Activated naive CD8-positive, alpha-beta T cell treated with anti-CD3 and anti-CD28 coated beads, Interleukin-2, amount 10 ng/mL, durations not matched to agents 7 days and 5 days (primary cell): ENCODE measurements at places on chromosomes 12 and 14. TPM values are rescaled to one million over a fixed set of nuclear protein-coding genes. Genes with fewer than 3 reads are reported as not detected.

- DNase-seq: no peak
Measured at GRCh38 chr14:23149745-23150144, 30.7 kb upstream of the CEBPE start.

DNA sequence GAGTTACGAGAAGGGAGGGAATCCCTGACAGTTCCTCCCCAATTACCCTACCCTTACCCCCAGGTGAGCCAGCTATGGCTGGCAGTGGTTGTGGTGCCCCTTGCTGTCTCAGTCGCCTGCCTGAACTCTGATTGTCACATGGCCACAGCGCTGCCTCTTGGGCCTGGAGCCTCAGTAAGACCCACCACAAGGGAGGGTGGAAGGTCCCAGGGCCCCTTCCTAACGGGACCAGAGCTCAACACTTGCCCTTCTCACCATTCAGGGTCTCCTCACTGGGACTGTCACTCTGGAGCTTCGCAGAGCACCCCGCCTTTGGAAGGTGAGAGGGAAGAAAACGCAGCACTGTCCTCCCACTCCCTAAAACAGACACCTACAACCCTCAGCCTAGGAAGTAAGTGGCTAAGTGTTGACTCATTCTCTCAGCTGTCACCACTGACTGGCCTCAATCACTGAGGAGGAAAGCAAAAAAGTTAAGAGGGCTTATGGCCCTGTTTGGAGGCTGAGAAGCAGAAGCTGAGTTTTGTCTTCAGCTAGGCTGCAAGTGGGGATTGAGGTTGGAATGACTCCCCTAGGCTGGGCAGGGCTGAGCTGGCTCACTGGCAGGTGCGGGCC, 1.0 kb downstream of the TMEM253 start:
- no peak for DNase-seq

DNA sequence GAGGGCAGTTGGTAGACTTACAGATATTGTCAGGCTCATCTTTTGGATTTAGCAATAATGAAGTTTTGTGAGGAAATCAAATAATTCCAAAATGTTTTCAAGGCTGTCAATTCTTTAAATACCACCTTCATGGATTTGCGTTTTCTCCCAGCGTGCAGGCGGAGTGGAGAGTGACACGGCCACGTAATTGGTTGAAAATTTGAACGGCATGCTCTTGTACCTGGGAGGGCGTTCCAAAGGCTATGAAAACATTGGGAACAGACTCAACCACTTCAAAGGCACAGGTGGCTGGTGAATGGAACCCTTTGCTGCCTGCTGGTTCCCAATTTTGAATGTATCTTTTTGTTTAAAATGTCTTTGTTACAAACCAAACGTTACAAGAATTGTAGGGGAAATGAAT, 12.4 kb downstream of the SMIM41 start:
- DNase-seq: no peak

DNA sequence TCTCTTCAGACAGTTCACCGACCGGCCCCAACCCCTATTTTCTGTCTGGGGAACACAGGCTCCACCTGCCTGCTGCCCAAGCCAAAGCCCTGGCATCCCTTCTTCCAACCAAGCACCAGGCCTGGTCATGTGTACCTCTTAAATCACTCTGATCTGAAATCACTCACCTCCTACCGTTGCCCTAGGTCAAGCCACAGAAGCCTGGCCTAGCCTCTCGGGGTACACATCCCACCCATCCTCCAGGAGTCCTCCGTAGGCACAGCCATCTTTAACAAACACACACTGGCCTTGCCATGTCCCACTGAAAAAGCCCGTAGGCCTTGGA, 81.8 kb downstream of the IRF2BPL start:
- DNase-seq: no peak

DNA sequence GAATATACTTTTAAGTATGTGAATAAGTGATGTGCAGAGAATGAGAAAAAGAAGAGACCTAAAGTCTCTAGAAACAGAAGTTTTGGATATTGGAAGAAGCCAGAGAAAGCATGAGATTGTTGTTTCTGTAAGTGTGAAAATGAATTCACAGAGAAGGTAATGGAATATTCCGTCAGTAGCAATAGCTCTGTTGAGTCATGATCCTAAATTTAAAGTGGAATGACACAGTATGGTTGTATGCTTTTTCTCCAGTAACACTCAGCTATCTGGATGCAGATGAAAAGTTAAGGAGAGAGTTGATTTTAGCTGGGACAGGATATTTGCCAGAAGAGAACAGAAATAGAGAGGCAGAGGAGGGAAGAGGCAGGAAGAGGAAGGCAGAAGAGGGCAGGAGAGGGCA, 1166.3 kb downstream of the GALC start:
- no peak for DNase-seq

DNA sequence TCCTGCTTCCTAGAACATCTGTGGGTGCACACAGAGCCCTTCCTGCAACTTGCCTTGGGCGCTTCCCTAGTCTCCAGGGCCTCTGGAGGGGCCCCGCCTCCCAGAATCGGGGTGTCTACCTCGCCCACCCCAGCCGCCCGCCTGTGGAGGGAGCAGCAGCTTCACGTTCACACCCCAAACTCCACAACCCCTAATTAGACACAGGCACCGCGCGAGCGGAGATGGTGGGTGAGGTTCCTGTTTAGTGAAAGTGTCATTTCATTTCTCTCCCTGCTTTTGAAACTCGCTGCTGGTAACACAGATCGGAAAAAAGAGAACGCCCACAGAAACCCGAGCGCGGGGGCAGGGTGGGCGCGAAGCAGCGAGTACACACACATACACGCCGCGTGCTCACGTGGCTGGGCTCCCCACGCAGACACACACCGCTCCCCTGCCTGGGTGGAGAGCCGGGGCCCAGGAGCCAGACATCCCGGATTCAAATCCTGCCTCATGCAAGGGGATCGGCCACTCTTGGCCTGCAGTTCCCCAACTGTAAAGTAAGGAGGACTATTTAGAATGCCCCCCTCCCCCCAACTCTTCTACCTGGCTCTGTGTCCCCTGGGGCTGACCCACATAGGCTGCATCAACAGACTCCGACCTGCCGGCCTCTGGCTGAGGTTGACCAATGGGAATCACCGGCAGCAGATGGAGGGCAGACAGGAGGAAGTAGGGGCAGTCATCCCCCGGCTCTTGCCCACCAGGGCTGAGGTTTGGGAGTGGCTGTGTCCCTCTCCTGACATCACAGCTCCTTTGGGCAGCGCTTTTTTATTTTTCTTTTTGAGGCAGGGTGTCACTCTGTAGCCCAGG, 79.2 kb upstream of the NCOR2 start:
- DNase-seq: peak; percentile 39

Gene HELB
- 36.0 TPM for total RNA-seq

- DNase-seq: no peak
Measured at GRCh38 chr14:61492474-61492873, 171.1 kb downstream of the PRKCH start.

- DNase-seq: no peak
Measured at GRCh38 chr12:79451978-79452377, 238.8 kb downstream of the PAWR start.

DNA sequence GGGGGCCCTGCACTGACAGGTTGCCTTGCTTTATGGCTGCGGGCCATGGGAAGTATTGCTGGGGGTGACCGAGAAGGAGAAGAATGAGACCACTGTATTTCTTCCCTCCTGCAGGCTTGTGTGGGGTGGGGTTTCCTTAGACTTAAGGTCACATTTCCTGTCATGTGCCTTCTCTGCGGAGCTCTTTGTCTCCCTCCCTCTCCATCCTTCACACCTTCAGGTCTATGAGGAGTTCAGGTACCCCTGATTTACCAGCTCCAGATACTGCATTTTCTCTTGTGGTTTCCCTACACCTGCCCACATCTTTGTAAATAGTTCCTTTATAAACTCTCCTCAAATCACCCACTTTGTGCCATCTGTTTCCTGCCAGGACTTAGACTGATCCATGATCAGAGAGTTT, 3.6 kb downstream of the FNTB start:
- DNase-seq: no peak

Gene DIO2
- total RNA-seq: not detected

DNA sequence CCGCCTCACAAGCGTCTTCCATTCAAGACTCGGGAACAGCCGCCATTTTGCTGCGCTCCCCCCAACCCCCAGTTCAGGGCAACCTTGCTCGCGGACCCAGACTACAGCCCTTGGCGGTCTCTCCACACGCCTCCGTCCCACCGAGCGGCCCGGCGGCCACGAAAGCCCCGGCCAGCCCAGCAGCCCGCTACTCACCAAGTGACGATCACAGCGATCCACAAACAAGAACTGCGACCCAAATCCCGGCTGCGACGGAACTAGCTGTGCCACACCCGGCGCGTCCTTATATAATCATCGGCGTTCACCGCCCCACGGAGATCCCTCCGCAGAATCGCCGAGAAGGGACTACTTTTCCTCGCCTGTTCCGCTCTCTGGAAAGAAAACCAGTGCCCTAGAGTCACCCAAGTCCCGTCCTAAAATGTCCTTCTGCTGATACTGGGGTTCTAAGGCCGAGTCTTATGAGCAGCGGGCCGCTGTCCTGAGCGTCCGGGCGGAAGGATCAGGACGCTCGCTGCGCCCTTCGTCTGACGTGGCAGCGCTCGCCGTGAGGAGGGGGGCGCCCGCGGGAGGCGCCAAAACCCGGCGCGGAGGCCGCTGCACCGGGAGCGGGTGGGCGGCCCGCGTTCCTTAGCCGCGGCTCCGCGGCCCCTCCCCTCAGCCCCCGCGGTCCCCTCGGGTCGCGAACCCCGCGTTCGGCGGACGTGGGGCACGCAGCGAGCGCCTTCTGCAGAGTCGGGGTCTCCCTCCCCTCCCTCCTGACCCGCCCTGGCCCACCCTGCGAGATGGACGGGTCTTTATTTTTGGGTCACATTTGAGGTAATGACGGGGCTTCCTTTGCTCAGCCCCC, at the start of gene UBC:
TSS of gene UBC (minus strand) at position 259 of the 847 bp plus-strand sequence. CDS start 879 bp downstream, outside the sequence.
- DNase-seq: peak; percentile 95

DNA sequence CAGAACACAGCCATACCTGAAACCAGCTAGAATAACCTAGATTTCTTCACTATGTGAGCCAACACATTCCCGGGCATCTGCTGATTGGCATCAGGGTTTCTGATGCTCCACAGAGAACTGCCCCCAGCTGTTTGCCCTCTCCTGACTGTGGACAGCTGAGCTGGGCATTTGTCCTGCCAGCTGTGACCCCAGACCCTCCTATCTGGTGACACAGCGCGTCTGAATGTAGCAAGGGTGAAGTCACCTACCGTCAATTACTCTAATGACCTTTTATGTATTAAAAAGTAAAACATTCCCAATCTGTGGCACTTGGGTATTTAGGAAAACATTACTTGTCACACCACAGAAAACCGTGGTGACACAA, 29.7 kb upstream of the SFSWAP start:
- no peak for DNase-seq

DNA sequence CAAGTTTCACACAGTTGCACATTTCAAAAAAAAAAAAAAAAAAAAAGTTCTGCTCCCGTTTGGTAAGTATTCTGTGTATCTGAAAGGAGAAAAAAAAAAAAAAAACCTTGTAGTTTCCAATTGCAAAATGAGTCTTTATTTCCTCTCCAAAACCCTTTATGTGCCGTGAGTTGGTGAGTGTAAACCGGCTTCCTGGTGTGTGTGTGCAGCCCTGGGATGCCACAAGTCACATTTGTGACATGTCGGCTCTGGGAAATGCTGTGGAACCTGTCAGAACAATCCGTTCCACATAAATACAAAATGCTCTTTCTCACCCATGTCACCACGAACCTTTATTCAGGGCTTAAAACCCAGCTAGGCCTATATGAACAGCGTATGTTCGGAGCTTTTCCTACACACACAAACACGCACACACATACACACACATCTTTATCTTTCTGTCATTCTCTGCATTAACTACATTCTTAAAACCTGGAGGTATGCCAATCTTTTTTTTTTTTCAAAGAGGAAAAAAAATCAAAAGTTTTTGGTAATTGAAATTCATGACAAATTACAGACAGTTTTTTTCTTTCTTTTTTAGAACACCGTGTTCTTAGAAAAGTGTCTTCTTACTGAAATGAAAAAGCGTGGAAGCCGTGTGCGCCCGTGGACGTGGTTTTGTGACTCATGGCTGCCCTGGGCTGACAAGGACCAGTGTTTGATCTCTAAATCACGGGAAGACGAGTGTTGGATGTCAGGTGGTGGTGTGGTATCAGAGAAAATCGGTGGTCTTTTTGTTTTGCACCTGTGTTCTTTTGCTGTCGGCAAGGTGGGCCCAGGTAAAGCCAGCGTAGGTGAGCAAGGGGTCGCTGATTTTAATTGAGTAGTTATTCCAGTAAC, 612.0 kb downstream of the VRK1 start:
- no peak for DNase-seq

DNA sequence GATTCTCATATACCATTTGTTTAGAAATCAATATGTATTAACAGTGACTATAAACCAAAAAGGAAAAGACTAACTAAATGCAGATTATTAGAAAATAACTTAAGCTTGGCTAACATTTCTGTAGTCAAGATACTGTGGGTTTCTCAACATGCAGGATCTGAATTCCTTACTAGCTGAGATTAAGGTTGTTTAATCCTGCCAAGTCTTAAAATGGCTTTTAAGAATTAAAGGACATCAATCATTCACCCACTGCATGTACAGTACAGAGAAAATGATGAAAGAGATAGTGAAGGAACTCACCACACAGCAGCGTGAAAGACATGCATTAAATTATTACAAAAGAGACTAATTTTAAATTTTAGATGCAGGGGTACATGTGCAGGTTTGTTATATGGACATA, 3.8 kb downstream of the ACSS3 start:
- DNase-seq: no peak

- DNase-seq: no peak
Measured at GRCh38 chr12:55065535-55065934, 45.8 kb downstream of the NEUROD4 start.

GRCh38 chr14:31025367-31026076, at the start of gene AP4S1:
AP4S1 (plus strand) TSS chr14:31025649; CDS start chr14:31066197, 40,548 bp downstream.
- peak; percentile 76 for DNase-seq

GRCh38 chr12:92605621-92606170, 97.1 kb upstream of the PLEKHG7 start:
- DNase-seq: no peak

Gene MAP1LC3B2
- total RNA-seq: 0.85 TPM

Gene KCNH3
- total RNA-seq: 5.4 TPM

GRCh38 chr14:100067971-100068959, 3.0 kb downstream of the EVL start:
- DNase-seq: peak; percentile 81

- DNase-seq: no peak
Measured at GRCh38 chr12:90712671-90713070, 242.3 kb downstream of the CCER1 start.

Gene SERPINA9
- total RNA-seq: not detected

GRCh38 chr12:121085506-121086353, 46.7 kb upstream of the OASL start:
- DNase-seq: no peak

DNA sequence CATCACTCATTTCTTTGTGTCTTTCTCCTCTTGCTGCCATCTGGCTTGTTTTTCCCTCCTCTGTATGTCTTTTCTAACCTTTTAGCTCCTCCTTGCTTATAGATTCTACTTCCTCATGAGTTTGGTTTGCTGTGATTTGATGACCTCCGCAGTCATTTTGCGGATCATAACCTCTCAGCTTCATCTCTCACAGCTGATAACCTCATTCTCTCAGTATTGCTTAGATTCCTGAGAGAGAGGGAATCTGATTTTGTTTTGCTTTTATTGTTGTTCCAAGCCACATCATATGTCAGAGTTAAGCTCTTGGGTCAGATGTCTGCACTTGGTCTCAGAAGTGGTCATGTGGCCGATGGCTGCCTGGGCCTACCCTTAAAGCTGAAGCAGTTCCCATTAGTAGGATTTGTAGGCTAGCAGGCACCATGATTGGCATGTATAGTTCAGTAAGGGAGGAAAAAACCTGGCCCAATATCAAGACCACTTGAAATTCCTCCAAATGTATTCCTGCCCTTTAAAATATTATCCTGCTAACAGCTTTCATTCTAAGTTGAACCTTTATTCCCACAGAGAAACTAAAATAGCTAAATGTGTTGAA, 13.5 kb downstream of the ZNF664 start:
- DNase-seq: no peak

- no peak for DNase-seq
Measured at GRCh38 chr14:69626132-69626500, 14.7 kb downstream of the SUSD6 start.

Gene OR6S1
- not detected for total RNA-seq

Gene LMNTD1
- not detected for total RNA-seq
